ENCODE measurements at places on chromosomes 5 and 9.

DNA sequence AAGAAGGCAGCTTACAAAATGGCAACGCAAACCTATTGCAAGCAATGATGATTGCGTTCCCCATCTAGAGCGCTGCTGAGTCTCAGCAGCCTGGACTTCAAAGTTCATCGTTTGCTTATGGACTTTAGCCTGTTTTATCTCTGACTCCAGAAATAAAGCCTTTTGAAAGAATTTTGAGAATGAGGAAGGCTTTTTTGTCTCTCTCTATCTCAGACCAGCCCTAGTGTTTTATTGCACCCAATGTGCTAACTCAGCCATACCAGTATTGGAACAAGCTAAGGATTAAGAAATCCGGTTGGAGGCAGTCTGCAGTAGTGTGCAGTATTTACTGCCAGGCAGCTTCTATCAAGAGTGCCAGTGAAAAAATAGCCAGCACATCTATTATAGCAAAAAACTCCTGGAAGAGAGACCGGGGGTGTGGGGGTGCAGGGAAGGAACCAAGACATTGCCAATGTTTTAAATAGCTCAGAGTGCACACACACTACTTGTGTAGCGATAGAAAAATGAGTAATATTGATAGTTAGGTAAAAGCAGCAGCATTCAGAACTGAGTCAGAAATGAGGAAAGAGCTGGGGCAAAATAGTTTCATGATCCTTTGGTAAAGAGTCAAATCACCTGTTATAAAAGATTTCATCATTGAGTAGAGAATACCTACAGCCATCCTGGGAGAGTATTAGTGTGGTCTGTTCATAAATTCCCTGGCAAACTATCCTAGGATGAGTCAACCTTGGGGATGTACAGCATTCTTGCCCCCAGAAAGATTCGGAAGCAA is 219.0 kb downstream of the ZNF608 start:
- no peak for DNase-seq

DNA sequence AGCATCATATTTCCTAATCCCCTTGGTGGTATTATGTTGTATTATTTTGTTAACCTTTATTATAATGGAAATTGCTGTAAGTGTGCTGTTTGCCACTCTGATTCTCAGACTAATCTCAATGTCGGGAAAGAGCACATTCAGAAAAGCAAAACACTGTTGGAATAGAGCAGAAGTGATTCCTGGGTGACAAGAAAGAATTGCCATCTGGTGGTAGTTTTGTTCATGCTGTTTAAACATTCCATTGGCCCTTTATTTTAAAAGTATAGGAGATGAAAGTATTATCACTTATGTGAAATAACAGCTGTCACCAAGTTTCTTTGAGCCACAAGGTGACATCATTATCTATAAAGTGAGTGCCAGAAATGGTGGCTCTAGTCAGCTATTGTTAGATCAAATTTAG is 301.3 kb upstream of the SGCD start:
- no peak for DNase-seq

DNA sequence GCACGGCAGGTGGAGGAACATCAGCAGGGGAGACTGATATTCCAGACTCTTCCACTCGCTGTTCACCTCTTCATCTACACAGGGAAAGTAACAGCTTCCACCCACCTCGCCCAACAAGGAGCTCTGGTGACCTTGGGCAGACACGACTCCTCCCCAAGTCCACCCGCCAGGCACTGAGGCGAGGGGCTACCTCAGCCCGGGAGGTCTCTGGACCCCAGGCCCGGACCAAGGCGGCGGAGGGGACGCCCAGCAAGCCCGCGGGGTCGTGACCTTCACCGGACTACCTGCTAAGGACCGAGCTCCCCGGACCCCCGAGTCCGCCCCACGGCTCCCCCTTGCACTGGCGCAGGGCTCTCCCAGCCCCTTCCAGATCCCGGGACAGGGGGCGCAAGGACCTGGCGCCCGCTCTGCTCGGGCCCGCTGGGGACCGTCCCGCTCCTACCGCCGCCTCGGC is 70.2 kb upstream of the LPCAT1 start:
- DNase-seq = no peak

GRCh38 chr9:87513880-87514535 is 16.3 kb downstream of the DAPK1 start:
- DNase-seq = no peak

DNA sequence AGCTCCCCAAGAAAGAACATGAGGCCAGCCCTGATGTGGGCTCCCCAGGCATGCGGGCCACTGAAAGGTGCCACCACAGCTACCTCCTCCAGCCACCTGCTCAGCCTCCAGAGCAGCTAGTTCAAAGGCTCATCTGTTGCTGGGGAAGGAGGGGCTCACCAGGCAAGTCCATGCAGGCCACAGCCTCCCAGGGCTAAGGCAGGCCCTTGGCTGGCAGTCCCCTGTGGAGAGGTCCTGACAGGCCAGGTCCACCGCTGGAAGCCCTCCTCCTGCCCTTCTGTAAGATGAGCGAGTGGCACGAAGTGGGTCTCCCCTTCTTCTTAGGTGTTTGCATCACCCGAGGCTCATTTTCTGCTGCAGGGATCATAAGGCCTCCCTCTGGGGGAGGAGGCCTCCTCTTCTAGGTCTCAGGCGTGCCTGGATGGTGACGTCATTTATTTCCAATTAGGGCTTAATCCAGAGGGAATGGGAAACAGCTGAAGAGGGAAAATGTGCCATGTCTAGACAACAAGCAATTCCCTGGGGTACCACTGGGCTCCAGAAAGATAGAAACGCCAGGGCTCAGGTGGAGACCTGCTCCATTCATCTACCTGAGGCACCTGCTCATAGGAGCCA is 91.6 kb downstream of the CFAP90 start:
- no peak for DNase-seq

GRCh38 chr5:179322071-179323025 is 22.9 kb downstream of the ADAMTS2 start:
- DNase-seq = no peak

- DNase-seq = peak; percentile 67
Observed at GRCh38 chr5:131068893-131069643, 96.0 kb downstream of the HINT1 start.

DNA sequence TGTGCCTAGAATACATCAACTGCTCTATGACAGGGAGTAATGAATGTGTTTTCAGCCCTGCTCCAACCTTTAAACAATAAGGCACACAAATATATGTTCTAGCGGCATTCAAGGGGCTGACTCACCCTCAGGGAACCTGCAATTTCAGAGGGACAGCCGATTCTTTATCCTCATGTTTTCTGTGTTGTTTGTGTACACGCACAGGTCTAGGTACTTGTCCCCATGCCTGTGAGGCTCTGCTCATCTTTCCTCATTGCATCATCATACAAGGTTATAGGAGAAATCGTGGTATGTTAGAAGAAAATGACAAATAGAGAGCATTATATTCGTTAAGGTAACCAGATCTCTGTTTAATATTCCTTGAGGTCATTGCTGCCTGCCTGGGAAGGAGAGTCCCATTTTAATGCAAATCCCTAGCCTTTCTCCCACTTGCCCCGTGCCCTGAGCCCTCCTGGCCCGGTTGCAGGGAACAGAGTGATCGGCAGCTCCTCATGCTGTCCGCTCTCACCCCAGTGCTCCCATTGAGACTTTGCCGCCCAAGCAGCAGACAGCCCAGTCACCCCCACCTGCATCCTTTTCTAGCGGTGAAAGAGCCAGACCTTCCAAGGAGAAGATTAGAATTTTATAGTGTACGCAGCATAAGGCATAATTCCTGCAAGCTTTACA is 14.6 kb downstream of the MAP1B start:
- no peak for DNase-seq

- DNase-seq = no peak
Observed at GRCh38 chr5:38797838-38798237, 48.0 kb upstream of the OSMR start.

DNA sequence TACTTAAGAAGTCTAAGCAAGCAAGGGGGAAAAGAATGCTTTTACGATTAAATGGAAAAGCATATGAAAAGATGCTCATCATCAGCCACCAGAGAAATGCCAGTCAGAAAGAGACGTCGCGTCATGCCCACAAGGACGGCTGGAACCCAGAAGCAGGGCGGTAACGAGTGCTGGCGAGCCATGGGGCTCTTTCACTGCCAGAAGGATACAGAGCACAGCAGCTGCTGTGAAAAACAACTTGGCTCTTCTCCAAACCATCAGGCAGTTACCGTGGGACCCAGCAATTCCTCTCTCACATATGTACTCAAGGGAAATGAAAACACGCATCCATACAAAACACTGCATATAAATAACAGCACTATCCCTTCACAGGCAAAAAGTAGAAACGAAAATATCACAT is 95.5 kb downstream of the CAMSAP1 start:
- DNase-seq = no peak

DNA sequence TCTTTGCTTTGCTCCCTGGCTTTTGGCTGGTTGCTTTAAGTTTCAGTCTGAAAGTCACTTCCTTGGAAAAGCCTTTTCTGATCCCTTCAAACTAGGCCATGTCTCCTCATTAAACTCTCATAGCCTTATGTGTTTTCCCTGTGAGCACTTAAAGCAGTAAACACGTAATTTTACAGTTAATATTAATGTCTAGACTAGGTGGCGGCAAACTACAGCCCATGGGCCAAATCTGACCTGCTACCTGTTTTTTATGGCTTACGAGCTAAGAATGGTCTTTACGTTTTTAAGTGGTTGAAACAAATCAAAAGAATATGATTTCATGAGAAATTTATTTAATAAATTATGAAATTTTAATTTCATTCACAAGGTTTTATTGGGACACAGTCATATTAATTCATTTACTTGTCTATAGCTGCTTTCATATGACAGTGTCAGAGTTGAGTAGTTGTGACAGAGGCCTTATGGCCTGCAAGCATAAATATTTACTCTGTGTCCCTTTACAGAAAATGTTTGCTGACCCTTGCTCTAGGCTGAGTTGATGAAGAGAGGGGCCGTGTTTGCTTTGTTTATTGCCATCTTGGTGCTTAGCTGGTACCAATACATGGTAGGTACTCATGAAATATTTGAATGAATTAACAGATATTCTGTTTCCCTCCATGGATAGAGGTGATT is 7.4 kb downstream of the SLC44A1 start:
- DNase-seq = no peak

- no peak for DNase-seq
Observed at GRCh38 chr5:137935694-137936093, 46.4 kb downstream of the PKD2L2 start.

GRCh38 chr5:180670586-180671359 is 21.4 kb upstream of the FLT4 start:
- peak; percentile 35 for DNase-seq

GRCh38 chr5:2651116-2651515 is 100.4 kb downstream of the IRX2 start:
- no peak for DNase-seq

DNA sequence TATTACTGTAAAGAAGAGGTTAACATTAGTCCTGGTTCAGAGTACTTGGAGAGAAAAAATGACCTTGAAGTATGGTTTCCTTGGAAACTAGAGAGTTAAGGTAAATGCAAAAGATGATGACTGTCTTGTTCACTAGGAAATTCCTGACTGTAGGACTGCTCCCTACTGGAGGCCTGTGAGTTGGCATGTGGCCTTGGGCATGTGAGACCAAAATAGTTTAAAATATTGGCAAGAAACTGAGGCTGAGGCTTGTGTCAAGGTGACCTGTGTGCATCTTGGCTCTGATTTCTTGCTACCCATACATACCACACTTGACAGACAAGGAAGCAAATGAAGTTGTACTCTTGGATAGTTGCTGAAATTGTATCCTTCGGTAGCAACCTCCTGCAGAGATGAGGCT is 96.5 kb downstream of the TARS1 start:
- DNase-seq = no peak

DNA sequence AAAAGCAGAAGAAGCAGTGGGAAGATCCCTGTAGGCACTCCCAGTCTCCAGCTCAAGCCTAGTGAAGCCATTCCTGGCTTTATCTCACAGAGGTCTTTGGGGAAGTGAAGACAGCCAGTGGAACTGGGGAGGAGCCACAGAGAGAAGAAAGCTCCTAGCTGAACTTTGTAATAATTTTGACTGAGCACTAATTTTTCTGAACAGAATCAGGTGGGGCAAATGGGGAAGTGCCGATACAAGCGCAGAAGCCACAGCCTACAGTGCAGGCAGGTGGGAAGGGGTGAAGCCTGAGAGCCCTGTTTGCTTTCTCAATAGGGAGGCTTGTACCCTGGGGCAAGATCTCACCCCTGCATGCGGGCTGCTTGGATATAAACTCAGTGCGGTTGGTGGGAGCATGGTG is 48.4 kb upstream of the SNAPC3 start:
- no peak for DNase-seq

- DNase-seq = no peak
Observed at GRCh38 chr9:18428661-18429060, 45.3 kb upstream of the ADAMTSL1 start.

DNA sequence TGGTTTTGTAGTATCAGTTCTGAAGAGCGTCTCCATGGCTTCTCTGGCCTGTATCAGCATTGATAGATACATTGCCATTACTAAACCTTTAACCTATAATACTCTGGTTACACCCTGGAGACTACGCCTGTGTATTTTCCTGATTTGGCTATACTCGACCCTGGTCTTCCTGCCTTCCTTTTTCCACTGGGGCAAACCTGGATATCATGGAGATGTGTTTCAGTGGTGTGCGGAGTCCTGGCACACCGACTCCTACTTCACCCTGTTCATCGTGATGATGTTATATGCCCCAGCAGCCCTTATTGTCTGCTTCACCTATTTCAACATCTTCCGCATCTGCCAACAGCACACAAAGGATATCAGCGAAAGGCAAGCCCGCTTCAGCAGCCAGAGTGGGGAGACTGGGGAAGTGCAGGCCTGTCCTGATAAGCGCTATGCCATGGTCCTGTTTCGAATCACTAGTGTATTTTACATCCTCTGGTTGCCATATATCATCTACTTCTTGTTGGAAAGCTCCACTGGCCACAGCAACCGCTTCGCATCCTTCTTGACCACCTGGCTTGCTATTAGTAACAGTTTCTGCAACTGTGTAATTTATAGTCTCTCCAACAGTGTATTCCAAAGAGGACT is 1.5 kb downstream of the GPR21 start:
- DNase-seq = no peak

DNA sequence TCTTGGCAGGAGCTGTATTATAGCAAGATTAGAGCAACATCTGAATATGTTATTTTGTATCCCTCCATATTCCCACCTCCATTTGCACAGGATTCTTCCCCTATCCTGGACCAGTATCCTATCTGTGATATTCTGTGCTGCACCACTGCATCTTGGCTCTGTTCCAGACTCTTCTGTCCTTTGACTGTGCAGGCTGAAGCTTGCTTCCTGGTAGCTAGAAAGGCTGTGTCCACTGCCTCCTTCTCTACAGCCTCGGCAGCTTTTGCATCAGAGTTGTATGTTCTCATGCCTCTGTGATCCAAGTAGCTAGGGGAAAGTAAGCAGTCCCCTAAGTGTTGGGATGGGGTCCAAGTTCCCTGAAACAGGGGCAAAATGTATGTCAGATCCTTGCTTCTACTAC is 104.1 kb downstream of the GAS1 start:
- no peak for DNase-seq

GRCh38 chr9:124191691-124192395 is 65.9 kb upstream of the NEK6 start:
- no peak for DNase-seq

GRCh38 chr5:143023411-143024096 is 253.4 kb downstream of the ARHGAP26 start:
- peak; percentile 17 for DNase-seq

Measured in CD4-positive, alpha-beta T cell treated with Interleukin-2 at 100 ng/mL for 4 hours (primary cell).